ENCODE measurements at places on chromosomes 11 and 22.

DNA sequence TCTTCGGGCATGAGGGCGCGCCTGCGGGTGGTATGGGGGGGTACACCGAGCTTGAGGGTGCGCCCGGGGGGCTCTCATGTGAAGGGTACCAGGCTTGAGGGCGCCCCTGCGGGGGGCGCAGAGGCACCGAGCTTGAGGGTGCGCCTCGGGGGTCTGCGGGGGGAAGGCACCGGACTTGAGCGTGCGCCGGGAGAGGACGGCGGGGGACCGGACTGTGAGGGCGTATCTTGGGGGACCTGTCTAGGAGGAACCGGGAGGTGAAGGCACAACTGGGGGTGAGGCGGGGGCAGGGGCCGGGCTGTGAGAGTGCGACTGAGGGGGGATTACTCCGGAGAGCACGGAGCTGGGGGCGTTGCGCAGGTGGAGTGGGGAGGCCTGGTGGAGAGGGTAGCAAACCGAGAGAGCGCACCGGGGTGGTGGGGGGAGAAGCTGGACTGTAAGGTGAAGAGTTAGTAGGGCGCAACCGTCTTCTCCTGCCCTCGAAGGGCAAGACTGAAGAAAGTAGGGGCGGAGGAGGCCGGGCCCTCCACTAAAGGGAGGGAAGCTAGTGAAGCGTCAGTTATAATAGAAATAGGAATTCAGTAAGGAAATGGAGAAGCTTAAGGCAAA, 1.1 kb upstream of the DDX6 start:
- no peak for DNase-seq

- DNase-seq, result no peak
These were observed 5.5 kb upstream of the CXCR5 start for GRCh38 chr11:118878163-118878563.

DNA sequence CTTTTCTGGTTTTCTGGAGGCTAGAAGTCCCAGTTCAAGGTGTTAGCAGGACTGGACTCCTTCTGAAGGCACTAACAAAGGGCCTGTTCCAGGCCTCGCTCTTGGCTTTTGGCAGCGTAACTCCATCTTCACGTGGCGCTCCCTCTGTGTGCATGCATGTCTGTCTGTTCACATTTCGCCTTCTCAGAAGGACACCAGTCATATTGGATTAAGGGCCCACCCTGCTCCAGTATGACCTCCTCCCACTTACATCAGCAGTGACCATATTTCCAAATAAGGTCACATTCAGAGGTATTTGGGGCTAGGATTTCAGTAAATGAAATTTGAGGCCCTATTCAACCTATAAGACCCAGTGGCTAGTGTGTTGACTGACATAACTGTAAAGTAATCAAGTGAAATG, 20.0 kb downstream of the APLP2 start:
- DNase-seq, result no peak

DNA sequence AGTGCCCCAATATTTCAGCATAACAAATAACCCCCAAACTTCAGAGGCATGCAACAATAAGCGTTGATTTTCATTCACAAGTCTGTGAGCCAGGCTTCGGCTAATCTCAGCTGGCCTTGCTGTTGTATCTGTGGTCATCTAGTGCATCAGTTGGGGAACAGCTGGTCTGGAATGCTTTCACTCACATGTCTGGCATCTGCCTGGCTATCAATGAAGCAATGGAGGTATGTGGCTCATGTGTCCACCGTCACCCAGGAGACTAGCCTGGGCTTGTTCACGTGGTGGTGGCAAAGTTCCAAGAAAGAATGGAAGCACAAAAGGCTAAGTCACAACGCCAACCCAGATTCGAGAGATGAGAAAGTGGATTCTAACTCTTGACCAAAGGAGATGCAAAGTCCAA, 304.8 kb upstream of the ISX start:
- no peak for DNase-seq

DNA sequence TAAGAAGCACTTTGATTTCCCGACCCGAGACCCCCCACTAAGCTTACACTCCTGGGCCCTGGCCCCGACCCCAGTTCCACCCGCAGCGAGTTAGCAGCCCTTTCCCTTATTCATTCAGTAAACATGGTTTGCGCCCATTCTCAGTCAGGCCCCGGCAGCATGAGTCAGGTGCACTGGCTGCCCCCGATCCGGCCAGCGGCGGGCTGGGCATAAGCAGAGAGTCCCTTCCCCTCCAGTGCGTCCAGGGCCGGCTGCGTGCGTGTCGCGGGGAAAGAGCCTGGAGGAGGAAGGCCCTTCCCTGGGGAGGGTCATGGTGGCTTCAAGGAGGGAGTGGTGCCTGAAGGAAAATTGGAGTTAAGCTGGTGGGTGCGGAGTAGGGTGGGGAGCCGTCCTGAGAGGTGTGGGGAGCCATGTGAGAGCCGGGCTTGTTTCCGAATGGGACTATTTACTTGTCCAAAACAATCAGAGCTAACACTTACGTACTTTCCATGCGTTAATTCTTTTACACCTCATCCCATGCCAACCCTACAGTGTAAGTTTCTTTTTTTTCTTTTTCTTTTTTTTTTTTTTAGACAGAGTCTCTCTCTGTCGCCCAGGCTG, 657 bp downstream of the IGHMBP2 start:
- DNase-seq, result no peak
